ENCODE measurements at places on chromosomes 7 and 10. TPM values are rescaled to one million over a fixed set of nuclear protein-coding genes. Genes with fewer than 3 reads are reported as not detected.

The ABHD11 gene
- total RNA-seq, result 14.8 TPM

The APBB1IP gene
- total RNA-seq, result 5.9 TPM

The SPDYE1 gene
- total RNA-seq, result not detected

The RET gene
- 0.27 TPM for total RNA-seq

The GJC3 gene
- total RNA-seq, result not detected

The ELN gene
- 101 TPM for total RNA-seq

The LBX1 gene
- 0.08 TPM for total RNA-seq

The TRIM50 gene
- not detected for total RNA-seq

The CD36 gene
- 561 TPM for total RNA-seq

The SCD gene
- 99.9 TPM for total RNA-seq
